ENCODE measurements at places on chromosomes 12 and 14.
A peak's percentile ranks its signal among the peaks of the same experiment; 100 is the strongest.

DNA sequence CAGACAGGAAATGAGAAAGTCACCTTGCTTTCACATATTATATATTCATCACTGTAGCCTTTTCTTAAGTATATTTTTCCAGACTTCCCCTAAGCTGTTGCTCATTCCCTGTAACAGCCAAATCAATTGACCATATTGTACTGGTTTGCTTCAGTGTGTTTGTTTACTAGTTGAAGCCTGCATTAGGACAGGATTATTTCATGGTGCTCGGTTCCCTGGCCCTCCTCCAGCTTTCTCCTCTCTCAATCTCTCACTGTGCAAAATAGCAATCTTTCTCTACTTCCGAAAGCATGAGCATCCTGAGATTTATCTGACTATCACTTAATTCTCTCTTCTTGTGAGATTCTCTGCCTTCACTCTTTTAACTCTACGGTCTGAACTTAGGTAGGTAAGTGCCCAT lies 2.4 kb downstream of the SLC35F4 start:
- no peak for DNase-seq

GRCh38 chr12:40137252-40137651 lies 31.4 kb upstream of the SLC2A13 start:
- DNase-seq, result no peak

GRCh38 chr12:55929306-55929791 lies 1.6 kb upstream of the DGKA start:
- DNase-seq, result peak; percentile 87

- no peak for DNase-seq
Observed at GRCh38 chr12:89339526-89339925, 12.8 kb downstream of the DUSP6 start.

DNA sequence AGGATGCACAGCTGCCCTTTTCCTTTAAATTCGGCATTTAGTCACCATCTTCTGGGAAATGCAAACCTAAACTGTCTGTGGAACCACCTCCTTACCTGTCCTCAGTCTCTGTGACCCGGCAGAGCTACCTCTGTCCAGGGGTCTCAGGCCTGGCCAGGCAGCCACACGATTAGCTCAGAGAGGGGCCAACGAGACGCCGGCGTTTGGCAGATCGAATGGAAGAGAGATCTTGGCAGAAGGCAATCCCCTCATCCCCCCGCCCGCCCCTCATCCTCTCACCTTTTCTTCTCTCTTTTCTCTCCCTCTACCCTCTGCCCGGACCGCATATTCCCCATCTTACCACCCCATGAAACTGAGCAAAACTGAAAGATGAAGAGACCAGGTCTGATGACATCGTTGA lies 101.0 kb downstream of the PIWIL1 start:
- DNase-seq, result no peak

DNA sequence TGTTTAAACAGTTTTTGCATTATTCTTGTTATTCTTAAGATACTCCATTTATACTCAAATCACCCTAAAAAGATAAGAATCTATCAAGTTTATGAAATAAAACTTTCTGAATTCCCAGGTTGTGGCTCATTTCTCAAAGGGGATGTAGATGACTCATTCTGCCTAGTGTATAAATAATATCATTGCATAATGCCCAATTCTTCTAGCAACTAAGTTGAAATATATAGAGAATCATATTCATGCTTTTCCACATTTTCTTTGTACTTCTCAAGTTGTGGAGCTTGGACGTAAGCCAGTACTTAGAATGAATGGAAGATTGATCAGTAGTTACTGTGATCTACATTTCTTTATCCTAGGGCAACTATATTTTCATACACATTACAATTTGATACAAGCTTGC lies 201.1 kb downstream of the PPFIA2 start:
- DNase-seq, result no peak
